ENCODE measurements at places on chromosomes 5 and 9.

DNA sequence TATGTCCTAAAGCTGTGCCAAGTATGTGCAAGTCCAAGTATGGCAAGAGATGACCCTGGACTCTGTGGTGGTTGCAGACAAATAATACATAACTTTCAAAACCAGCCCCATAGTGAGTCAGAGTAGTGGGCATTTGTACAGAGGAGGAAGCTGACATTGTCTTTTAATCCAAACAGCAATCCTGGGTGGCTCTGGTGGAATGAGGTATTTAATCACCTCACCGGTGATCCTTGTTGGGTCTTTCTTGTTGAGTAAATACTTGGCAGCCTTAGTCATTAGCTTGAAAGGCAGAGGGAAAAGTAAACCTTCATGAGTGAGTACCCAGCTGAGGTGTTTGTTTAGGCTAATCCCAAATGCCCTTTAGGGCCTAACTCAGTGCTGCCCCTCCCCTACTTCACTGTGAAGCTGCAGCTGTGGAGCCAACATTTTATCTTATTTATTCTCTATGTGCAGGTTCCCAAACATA, 148.7 kb upstream of the SLC12A2 start:
- DNase-seq = peak; percentile 59

GRCh38 chr5:174010365-174010764, 21.4 kb downstream of the C5orf47 start:
- no peak for DNase-seq

DNA sequence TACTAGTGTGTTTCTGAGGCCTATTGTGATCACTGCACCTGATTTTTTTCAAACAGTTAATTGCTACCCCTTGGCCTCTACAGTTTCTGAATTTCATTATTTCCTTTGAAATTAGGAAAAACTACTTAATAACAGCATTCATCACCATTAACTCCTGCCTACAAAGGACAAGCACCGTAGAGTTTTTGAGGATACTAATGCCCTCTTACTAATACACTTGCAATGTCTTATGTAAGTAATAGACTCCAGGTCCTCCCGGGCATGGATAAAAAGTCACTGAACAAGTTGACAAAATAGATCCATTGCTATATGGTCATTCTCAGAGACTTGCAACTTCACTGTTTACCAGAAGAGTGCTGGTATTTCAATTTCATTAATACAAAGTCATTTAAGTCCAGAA, 1172.5 kb downstream of the CDH12 start:
- peak; percentile 64 for DNase-seq

GRCh38 chr5:172617817-172618216, 23.2 kb upstream of the NEURL1B start:
- no peak for DNase-seq

GRCh38 chr9:134655101-134655500, 13.5 kb downstream of the COL5A1 start:
- no peak for DNase-seq

- no peak for DNase-seq
These were observed 32.7 kb upstream of the ABCA1 start for GRCh38 chr9:104960662-104961061.

GRCh38 chr5:32506201-32506661, 61.7 kb upstream of the ZFR start:
- DNase-seq = peak; percentile 23

DNA sequence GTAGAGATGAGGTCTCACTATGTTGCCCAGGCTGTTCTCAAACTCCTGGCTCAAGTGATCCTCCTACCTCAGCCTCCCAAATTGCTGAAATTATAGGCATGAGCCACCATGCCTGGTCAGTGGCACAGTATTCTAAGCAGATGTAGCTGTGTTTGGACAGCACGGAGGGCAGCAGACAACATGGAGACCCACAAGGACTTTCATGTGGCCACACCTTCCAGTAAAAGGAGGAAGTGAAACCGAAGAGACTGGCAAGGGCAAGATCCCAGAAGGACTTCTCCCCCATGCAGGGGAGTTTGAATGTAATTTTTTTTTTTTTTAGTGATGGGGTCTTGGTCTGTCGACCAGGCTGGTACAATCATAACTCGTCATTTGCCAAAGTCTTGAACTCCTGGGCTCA, 172.2 kb downstream of the TRPM3 start:
- DNase-seq = no peak

DNA sequence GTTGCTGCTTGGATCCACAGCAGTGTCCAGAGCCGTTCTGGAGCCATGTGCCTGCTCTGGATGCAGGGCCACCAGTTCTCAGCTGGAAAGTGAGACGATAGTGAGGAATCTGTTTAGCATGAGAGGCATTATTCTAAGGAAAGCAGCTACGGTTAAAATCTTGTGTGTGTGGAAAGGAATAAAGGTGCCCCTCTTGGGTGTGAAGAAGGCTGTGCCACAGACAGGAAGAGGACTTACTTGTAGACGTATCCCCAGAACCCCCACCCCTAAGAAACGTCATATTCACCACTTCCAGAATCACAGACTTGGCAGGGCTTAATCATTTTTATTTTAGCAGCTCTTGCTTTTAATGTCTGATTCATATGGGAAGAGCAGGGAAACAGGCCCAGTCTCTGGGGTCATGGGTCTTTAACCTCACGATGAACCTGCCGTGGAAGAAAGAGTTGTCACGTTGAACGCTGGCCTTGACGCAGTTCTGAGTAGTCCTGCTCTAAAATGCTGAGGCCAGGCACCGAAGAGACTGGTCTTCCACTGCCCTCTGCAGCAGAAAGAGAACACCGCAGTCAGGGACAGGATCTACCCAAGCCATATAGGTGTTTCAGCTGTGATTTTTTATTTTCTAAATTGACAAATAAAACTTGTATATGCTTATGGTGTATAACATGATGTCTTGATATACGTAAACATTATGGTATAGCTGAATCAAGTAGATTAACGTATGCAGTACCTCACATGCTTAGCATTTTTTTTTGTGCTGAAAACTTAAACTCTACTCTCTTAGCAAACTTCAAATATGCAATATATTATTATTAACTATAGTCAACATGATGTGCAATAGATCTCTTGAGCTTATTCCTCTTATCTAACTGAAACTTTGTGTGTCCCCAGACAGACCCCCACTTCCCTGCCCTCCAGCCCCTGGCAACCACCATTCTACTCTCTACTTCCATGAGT, 38.8 kb downstream of the CARTPT start:
- DNase-seq = peak; percentile 67

Data from HCEC 1CT (cell line).